ENCODE measurements at places on chromosomes 6 and 20.

DNA sequence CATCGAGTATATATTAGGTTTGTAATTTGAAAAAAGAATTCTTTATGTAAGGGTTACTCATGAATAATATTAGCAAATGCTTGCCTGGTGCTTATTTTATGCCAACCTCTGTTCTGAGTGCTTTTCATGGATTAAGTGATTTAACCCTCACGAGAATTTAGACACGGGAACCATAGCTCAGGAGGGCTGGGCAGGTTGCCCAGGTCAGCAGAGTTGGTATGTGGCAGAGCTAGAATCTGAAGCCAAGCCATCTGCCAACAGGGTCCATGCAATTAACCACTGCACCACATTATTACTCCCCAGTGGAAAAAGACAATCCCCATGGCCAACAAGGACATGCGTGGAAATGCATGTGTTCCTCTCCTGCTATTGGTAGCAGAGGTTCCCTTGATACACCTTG is 345.6 kb downstream of the CDC5L start:
- DNase-seq = no peak

DNA sequence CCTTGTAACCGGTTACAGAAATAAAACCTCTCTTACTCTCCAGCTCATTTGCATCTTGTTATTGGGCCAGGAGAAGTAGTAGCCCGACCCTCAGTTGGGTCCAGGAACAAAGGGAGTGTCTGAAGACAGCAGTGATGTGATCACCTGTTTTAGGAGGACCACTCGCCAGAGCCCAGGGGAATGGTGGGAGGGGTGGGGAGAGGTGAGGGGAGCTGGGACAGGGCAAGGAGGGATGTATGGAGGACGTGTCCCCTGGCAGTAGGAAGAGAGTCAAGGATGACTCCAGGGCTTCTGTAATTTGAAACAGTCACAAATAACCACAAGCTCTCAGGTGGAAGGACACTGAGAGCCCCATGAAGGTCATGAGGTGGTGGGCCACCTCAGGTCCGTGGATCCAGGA is 1.4 kb upstream of the PCMTD2 start:
- DNase-seq = no peak

DNA sequence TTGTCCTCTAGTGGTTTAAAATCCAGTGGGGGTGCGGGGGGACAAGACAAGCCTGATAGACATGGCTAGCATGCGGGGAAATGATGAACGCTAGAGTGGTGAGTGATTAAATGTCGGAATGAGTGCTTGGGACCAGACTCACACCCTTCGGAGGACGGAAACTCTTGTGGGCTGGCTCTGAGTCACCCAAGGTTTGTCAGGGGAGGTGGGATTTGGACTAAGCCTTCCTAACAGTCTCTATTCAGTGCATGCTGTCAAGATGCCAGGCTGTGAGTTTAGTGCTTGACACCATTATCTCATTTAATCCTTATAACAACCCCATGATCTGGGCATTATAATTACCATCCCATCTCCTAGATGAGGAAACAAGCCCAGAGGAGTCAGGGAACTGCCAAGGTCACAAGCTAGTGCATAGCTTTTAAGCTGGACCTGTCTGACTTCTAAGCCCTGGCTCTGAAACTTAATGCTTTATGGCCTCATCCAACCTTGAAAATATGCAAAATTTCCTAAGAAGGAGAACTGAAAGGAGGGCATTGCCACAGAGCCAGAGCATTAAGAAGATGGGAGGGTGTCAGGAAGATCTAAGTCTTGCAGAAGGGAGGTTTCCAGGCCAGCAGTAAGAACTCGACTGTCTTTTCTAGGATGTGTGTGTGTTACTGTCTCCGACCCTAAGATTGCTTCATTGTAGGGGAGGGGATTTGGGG is 168.7 kb upstream of the LRFN2 start:
- DNase-seq = no peak

DNA sequence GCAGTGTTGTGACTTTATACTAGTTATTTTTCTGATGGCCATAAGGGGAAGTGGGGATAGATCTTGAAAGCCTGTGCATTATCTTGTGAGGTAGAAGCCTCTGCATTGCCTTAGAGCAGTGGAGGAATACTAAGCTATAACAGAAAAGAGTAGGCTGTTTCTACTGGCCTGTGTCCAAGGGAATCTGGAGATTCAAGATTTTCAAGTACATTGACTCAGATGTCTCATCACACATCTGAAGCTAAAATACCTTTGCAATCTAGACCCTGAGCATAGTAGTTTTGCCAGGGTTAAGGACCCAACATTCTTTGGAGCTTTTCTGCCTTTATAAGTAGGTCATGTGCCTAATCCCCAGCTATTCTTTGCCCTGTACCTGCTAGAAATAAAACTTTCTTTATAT is 272.3 kb downstream of the TENT5A start:
- DNase-seq = no peak

DNA sequence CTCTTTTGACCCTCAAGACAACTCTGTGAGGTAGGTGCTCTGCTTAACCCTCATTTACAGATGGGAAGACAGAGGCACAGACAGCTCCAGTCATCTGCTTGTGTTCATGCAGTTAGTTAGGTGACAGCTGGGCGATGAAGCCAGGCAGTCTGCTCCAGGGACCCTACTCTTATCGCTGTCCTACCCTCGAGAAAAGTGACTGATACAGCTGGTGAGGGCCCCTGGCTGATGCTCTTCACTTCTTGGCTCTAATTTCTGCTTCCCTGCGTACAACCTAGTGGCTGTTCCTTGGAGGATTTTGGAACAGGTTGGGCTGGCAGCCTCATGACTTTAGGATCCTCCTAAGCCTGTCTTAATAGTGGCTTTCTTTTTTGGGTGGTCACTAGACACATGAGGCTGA is 9.1 kb upstream of the TJAP1 start:
- DNase-seq = no peak

DNA sequence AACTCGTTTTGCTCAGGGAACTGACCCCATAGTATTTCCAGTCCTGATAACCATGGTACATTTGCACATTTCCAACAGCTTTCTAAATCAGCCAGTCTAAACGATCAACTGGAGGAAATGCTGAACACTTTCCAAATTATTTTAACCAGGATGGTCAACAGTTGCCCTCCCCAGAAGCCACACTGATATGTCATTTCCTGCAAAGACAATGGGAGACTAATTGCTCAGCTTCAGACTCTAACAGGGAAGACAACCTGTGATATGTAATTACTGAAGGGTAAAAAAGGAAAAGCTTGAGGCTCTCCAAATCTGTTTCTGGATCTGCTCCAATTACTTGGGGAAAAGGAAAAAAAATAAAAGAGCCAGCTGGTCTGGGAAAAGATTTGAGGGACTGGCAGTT is 88.8 kb downstream of the FYN start:
- DNase-seq = no peak

- no peak for DNase-seq
Measured at GRCh38 chr6:120908767-120909166, 425.5 kb downstream of the TBC1D32 start.

GRCh38 chr20:35934050-35934449 is 20.3 kb downstream of the SCAND1 start:
- DNase-seq = no peak

All from stimulated activated CD4-positive, alpha-beta T cell treated with anti-CD3 and anti-CD28 coated beads, Interleukin-4, amount 100 ng/mL, for 48 hours (primary cell).